ENCODE measurements at places on chromosomes 13 and 19.

GRCh38 chr13:84902243-84902642, 897.0 kb downstream of the SLITRK6 start:
- DNase-seq = no peak

DNA sequence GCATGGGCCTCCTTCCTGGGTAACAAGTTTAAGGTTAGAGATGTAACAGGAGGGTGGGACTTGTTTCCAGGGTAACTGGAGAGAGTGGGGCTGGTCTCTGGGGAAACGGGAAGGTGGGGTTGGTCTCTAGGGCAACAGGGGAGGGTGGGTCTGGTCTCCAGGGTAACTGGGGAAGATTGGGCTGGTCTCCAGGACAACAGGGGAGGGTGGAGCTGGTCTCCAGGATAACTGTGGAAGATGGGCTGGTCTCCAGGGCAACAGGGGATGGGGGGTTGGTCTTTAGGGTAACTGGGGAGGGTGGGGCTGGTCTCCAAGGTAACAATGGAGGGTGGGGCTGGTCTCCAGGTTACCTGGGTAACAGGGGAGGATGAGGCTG, 36.5 kb downstream of the SPTBN4 start:
- no peak for DNase-seq

GRCh38 chr19:16445238-16446107, 26.3 kb downstream of the EPS15L1 start:
- DNase-seq = no peak

DNA sequence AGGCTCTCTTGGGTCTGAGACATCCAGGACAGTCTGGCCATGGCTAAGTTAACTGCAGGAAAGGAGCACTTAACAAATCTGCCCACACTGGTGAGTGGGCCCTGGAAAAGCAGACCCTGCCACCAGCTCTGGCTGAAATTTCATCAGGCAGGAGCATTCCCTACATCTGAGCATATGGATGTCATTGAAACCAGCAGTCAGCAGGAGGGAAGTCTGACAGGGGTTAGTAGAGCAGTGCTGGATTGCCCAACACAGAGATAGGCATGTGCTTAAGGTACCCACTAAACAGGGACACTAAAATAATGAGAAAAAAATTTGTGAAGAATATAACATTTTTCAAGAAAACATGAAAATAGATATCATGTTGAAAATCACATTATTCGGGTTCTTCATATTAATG, 13.6 kb upstream of the ACOD1 start:
- DNase-seq = no peak

GRCh38 chr13:22717036-22717435, 463.7 kb upstream of the SGCG start:
- no peak for DNase-seq

GRCh38 chr19:29326849-29327840, 114.2 kb upstream of the UQCRFS1 start:
- no peak for DNase-seq

DNA sequence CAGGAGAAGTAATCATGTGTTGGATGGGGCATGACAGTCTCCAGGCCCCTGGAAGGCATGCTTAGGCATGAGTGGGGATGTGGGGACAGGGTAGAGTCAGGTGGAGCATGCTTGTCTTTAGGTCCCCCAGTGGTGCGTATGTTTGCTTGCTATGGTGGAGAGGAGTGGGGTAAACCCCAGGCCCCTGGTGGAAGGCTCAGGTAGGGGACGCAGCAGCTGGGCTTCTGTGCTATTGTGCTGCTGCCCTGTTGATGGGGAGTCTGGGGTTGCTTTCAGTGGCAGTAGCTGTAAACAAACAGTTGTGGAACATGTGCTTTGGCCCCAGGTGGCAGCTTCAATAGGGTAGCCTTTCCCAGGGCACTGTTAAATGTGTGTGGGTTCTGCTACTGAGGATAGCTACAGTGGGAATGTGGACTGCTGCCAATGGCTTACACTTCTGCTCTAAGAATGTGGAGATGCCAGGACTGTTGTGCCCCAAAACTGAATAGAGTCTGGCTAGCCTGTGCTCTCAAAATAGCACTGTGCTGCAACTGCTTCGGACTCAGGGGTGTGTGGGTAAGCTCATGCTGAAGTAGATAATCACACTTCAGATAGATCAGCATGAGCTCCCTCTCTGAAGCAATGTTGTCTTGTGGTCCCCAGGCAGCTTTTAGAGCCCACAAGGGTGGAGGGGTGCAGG, 1257.3 kb downstream of the DIAPH3 start:
- no peak for DNase-seq

- DNase-seq = no peak
Observed at GRCh38 chr13:43484432-43485225, 302.1 kb downstream of the ENOX1 start.

- no peak for DNase-seq
Observed at GRCh38 chr19:11390933-11391680, 7.0 kb upstream of the EPOR start.

DNA sequence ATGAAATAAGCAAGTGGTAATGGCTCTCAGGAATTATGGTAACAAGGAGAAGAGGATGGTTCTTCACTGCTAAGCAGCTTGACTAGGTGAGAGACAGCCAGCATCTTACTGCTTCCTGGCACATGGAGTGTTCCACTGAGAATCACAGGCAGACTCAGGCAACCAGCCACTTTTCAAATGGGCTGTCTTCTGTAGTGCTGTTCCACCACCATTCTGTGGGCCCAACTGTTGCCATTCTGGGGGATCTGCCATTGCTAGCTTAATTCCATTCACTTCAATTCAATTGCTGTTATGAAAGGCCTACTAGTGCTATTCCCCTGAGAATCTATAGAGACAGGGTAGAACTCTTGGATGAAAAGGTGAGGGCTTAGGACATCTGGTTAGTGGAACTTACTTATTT, 341.9 kb downstream of the KCNRG start:
- no peak for DNase-seq

DNA sequence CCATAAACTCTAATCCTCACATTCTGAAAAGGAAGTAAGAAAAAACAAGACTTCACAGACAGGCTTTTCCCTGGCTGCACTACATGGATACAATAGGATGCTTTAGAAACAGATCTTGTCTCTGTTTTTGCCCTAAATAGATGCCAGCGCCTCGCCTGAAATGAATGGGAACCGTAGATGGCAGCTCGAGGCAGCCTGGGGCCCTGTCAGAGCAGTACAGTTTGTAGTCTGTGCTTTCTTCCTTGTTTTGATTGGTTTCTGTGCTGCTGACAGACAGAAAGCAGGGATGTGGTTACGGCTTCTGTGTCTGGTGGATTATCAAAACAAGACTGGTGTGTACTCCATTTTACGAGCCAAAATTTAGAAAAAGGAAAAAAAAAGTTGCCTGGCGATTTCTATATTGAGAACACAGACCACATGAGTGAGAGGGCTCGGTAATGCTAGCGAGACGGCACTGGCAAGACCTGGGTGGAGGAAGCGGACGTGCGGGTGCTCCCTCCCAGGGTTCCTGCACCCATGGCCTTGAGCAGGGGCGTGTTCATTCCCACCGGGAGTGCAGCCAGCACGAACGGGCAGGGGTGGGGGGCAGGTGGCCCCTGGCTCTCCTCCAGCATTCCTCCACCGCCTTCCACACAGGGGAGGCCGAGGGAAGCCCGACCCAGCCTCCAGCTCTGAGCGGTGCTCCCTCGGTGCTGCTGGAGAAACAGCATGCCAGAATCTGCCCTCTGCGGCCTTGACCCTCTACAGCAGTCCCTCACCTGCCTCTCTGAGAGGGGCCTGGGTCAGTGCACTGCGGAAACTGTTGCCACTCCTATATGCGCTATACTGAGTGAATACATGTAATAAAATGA, 37.6 kb upstream of the C1QTNF9 start:
- peak; percentile 77 for DNase-seq

- DNase-seq = no peak
Observed at GRCh38 chr19:53819861-53820260, 4.3 kb downstream of the NLRP12 start.

DNA sequence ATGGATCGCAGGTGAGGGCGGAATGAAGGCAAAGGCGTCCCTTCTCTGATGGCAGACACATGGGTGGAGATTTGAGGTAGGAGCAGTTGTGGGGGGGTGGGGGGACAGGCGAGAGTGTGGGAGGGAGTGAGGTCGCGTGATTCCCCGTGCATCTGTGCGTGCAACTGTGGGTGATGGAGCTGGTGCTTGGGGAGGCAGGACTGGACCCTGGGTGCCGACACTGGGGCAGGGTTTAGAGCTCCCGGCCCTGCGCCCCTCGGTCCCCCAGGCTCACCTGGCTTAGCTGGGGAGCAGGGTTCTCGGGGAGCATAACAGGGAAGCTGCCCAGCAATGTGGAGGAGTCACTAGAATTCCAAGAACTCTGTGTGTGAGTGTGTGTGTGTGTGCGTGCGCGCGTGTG, 3.4 kb downstream of the TMPRSS9 start:
- DNase-seq = no peak

DNA sequence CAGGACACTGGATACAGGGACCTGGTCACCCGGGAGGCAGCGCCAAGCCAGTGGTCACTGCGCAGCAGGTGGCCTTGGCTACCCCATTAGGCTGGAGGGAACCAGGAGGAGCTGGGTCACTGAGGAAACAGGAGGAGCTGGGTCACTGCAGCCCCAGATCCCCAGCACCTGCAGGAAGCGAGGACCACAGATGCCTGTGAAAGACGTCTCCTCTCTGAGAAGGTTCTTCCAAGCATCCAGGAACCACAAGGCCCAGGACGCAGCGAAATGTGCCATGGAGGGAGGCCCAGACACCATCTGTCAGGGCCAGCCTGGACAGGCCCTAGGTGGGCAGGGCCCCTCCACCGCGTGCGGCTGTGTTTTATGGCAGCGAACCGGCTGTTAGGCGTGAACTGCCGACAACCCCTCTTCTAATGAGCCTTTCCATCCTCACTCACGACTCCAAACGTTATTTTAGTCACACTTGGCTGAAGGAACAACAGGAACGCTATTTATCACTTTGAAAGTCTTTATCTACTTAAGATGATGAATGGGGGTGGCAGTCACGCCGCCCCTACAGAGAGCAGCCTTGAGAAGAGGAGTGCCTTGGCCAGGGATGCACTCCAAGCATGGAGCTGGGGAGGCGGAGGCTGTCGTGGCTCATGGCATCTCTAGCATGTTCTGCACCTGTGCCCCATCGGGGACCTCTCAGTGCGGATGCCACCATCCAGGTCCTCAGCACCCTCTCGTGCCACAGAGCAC, 53.3 kb downstream of the CEBPG start:
- no peak for DNase-seq

- DNase-seq = no peak
Observed at GRCh38 chr13:96849091-96849490, 145.2 kb downstream of the OXGR1 start.

DNA sequence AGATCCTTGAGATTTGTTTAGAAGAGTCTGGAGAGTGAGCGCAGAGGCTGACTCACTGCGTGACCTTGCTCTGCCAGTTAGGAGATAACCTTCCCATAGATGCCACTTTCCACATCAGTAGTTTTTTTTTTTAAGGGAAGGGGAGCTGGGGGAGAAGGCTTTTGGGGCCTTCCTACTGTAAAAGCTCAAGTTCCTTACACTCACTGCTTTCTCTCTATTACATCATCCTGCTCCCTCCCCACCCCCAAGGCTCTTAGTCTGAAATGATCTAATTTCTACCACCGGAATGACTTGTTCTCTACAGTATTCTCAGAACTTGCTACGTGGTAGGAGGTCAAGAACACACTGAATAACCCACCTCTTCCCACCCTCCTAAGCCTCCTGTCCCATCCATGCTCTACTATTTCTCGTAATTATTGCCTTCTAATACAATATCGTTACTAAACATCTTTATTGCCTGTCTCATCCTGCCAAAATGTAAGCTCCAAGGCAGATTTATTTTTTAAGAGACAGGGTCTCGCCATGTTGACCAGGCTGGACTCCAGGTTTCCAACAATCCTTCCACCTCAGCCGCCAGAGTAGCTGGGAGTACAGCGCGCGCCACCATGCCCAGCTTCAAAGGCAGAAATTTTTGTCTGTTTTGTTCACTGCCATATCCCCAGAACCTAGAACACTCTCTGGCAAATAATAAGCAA, 1.2 kb downstream of the LONP1 start:
- DNase-seq = no peak

- no peak for DNase-seq
Observed at GRCh38 chr13:32804673-32805230, 211.5 kb upstream of the KL start.
